ENCODE measurements at places on chromosomes 7 and 10.

DNA sequence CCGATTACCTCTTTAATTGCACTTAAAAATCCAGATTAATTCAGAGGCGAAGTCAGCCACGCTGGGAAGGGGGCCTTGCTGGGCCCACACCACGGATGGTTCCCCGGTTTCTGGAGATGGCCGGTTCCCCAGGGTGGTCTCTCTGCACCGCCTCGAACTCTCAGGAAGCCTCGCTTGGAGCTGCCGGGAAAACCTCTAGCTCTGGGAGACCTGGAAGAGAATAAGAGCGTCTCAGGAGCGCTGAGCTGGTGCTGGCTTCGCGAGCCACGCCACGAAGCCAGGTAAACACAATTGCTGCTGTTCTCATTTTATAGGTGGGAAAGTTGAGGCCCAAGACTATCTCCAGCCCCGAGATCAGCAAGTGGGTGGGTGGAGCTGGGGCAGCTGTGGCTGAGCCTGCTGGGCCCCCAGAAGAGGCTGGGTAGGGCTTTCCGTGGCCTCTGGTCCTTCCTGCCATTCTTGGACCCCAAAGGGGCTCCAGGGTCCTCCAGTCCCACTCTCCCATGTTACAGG lies 110.4 kb downstream of the MICALL2 start:
- DNase-seq = no peak

- DNase-seq = peak; percentile 46
Measured at GRCh38 chr7:67484244-67484751, 487.7 kb downstream of the TYW1 start.

DNA sequence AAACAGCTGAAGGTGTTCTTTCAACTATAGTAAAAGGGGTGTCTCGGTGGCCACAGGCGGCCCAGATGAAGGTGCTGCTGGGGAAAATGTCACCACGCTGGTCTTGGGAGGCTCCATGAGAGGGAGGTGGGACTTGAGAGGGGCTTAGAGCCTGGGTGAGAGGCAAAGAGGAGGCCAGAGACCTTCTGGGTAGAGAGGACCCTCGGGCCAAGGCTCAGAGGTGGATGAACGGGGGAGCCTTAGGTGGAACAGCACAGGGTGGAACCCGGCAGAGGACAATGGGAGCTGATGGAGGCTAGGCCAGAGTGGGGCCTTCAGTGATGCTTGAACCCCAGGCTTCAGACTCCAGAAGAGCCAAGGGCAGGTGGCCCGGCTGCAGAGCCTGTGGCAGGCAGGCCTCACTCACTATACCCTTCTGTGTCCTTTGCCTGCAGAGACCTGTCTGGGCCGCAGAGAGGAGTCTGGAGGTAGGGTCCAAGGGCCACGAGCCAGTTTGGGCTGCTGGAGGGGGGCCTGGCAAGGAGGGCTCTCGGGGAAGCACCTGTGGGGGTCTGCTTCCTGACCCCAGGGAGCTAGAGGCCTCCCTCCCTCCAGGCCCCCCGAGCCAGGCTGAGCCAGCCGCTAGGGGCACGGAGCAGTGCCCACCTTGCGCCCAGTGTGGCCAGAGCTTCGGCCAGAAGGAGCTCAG lies 32.1 kb downstream of the ZNF783 start:
- no peak for DNase-seq

- peak; percentile 37 for DNase-seq
Measured at GRCh38 chr10:58590152-58590840, 77.6 kb downstream of the BICC1 start.

DNA sequence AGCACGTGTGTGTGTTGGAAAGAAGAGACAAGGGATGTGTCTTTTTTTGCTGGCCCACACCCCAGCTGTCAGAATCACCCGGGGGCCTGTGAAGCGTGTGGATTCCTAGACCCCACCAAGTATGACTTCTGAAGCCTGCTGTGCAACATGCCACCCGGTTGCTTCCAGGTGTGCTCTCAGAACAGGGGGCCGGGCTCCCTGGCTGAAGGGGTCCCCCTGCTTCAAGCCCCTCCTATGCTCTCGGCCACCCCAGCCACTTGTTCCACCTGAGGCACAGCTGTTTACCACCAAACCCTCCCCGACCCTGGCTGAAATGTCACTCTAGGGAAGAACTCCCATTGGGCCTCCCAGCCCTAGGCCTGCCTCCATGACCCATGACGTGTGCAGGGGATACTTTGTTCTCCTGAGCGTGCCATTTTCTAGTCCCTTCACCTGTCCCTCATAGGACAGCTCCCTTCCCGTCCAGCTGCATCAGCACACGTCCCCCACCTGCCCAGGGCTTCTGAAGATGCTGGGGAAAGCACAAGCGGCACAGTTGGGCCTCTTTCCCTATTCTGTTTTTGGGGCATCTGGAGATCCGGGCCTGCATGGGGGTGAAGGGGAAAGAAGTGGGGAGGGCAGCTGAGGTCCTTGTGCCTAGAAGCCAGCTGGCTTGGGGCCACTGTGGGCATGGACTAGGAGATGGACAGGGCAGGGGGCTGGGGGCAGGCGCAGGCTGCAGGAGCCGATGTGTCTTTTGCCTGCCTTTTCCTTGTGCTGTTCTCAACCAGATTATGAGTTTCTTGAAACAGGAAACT lies 33.3 kb downstream of the CRHR2 start:
- no peak for DNase-seq

- no peak for DNase-seq
Measured at GRCh38 chr10:108894402-108895301, 1028.7 kb downstream of the XPNPEP1 start.

DNA sequence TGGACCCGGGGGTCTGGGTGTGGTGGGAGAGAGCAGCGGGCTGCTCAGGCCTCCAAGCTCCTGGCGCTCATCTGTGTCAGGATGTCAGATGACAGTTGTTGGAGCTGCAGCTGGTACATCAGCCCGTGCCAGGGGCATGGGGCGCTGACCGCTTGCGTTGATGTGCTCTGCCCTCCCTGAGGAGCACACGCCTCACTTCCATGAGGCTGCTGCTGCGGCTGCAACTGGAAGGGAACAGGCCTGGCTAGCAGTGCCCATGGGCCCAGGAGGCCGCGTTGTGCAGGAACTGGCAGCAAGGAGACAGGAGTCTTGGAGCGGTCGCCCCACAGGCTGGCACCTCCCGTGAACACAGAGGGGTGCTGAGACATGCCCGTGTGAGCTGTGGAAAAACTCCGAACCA lies 361.3 kb upstream of the MKI67 start:
- no peak for DNase-seq

GRCh38 chr7:45217358-45217757 lies 59.8 kb downstream of the RAMP3 start:
- no peak for DNase-seq

- DNase-seq = no peak
Measured at GRCh38 chr10:127146661-127147060, 49.7 kb downstream of the INSYN2A start.

GRCh38 chr10:61904733-61905725 lies 3.5 kb downstream of the ARID5B start:
- peak; percentile 69 for DNase-seq

DNA sequence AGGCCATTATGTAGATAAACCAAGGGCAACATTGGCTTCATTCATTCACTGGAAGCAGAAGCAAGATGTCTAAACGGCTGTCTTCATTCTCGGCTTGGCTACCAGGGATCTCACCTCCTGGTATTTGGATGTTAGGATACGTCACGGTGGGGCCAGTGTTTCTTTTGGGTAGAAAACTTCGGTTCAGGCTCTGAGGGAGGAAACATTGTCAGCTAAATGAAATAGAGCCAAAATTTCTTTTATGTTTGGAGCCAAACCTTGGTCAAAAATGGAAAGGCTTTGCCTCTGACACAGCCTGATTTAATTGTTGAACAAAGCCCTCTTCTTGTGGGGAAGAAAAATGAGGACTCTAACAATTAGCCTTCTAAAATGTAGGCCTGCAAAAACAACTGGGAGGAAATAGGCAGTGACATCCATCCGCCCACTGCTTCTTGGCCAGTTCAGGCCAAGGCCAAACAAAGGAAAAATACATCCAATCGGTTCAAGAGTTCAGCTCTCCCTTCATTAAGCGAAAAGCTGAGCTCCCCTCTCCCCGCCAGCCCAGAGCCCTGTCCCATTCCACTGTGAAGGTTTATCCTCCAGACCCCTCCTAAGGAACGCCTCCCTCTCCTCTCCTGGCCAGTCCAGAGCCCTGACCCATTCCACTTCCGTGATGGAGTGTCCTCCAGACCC lies 44.4 kb downstream of the PFKFB3 start:
- DNase-seq = no peak

- DNase-seq = no peak
Measured at GRCh38 chr10:93379731-93380575, 102.2 kb downstream of the MYOF start.

DNA sequence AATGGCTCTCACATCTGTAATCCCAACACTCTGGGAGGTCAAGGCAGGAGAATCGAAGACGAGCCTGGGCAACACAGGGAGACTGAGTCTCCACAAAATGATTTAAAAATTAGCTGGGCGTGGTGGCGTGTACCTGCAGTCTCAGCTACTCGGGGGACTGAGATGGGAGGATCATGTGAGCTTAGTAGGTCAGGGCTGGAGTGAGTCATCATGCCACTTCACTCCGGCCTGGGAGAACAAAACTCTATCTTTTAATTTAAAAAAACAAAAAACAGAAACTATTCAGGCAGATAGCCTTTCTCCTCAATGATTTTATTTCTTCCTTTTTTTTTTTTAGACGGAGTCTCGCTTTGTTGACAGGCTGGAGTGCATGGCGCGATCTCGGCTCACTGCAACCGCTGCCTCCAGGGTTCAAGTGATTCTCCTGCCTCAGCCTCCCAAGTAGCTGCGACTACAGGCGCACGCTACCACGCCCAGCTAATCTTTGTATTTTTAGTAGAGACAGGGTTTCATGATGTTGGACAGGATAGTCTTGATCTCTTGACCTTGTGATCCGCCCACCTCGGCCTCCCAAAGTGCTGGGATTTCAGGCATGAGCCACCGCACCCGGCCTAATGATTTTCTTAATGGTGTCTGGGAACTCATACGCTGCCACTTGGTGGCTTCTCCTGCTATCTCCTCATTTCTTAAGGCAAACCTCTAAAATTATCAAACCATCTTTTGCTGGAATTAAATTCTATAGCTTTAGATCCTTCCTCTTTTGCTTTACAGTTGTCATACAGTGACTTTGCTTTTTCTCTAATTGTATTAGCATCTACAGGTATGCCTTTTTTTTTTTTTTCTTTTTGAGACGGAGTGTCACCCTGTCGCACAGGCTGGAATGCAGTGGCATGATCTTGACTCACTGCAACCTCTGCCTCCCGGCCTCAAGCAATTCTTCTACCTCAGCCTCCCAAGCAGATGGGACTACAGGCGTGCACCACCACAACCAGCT lies 22.9 kb downstream of the SRPK2 start:
- DNase-seq = no peak

DNA sequence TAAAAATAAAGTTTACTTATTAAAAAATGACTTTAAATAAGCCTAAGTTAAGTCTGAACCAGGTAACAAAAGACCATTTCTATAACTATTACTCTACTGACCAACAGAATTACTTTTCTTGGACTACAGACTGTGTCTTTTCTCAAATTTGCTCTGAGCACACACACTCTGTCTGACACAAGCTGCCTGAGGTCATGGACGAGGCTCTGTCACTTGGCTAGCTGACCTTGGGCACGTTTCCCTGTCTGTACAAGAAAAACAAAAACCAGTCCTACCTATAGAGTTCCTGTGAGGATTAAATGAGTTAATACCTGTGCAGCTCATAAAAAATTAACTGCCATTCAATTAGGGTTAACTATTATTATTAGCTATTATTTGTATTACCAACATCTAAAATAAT lies 22.9 kb downstream of the ATE1 start:
- DNase-seq = no peak

- no peak for DNase-seq
Measured at GRCh38 chr10:36342781-36343180, 700.7 kb upstream of the FZD8 start.

DNA sequence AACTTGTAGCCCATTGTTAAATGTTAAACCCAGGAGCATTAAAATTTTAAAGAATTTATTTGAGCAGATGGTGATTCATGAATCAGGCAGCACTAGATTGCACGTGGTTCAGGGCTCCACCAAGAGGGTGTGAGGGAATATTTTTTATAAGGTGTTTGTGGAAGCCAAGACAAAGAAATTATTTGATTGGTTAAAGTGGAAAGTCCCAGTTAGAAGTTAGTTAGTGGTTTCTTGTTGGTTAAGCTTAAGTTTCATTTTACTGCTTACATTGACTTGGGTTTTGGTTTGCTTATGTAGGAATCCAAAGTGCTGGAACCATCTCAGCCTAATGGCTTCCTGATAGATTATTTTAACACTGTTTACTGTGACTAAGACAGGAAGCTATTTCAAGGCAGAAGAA lies 906.2 kb downstream of the LRMDA start:
- no peak for DNase-seq

- DNase-seq = peak; percentile 93
Measured at GRCh38 chr10:68348265-68348741, 15.6 kb upstream of the PBLD start.

DNA sequence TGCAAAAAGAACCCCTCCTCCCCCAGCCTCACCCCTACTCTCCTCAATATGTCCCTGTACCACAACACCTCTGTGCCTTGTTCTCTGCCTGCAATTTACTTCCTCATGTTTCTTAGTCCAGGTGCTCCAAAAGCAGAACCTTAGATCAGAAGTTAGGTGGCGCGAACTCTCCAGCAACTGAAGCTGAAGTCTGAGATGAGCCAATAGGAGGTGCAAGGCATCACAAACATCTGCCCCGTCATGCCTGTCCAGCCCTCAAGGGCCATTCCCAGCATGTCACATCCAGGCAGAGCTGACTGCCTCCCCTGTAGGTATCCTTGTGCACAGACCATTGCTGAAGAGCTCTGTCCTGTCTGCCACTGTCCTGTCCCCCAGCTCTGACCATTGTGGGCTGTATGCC lies 508.8 kb downstream of the GRID1 start:
- DNase-seq = no peak

DNA sequence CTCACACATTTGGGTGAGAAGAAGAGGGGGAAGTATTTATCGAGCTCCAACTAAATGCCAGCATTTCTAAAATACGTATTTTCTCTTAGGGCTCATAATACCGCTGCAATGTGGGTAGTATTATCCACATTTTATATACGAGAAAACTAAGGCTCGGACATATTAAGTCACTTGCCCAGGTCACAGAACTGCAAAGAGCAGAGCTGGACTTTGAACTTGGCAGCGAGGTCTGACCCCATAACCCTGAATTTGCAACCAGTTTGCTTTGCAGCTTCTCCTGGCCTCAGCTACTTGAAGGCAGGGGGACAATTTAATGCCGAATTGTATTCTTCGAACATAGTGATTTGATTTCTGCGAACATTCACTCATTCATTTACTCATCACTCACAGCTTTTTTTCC lies 7.2 kb downstream of the ABLIM1 start:
- DNase-seq = no peak

DNA sequence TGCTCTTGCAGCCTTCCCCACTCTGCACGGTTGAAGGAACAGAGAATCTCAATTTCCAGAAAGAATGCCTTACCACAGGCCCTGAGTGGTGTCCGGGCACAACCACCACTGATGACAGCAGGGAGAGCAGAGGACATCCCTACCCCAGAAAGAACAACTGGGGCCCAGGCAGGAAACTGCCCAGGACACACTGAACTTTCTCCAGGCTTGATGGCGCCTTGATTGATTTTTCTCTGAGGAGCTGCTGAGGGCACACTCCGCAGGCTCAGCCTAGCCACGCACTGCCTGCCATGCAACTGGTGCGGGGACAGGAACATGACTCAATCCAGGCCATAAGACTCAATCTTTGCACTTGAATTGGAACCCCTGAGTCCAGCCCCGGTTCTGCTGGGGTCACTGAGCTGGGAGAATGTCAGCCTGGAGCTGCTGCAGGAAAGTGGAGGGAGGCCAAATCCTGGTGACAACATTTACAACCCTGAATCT lies 5.9 kb downstream of the AKR1B1 start:
- no peak for DNase-seq
